MCF 10A (cell line): ENCODE measurements at places on chromosomes 3 and 15. TPM values are rescaled to one million over a fixed set of nuclear protein-coding genes. Genes with fewer than 3 reads are reported as not detected.

DNA sequence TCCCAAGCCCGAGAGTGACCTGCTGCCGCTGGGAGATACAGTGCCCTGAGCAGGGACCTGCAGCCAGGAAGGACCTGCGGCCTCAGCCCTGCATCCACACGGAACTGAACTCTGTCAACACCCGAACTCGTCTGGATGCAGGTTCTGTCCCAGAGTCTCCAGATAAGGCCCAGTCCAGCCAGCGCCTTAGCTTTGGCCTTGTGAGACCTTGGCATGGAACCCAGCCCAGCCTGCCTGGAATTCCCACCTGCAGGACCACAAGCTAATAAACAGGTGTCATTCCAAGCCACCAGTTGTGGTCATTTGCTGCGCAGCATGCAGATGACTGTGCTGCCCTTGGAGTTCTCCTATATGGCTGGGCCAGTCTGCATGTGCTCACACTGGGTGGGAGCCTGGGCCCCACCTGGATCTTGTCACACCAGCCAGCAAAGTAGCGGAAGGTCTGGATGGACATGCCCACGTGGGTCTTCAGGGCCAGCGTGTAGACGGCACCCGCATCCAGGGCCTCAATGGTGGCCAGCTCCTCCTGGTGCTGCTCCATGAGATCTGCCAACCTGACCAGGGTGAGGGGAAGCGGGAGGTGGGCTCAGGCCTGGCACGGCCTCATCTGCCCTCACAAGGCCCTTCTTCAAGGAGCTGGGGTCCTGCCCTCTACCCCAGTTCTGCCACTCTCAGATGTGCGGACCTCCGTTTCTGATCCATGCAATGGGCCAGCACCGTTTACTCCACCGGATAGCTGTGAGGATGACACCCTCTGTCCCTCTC lies 47.2 kb upstream of the SLC41A3 start:
- no peak overlapping the region for H3K4me3 ChIP-seq
- peaks cover 11% of the 10 kb centered on the region for H3K4me1 ChIP-seq
- H3K27ac ChIP-seq, result no peak overlapping the region
- peaks cover 22% of the 10 kb centered on the region for H3K27me3 ChIP-seq
- no peaks in the 10 kb centered on the region for H3K36me3 ChIP-seq

Gene HPS3
- 7.7 and 11.1 TPM in 2 replicates for total RNA-seq

GRCh38 chr15:36608180-36608579 lies 28.8 kb downstream of the CDIN1 start:
- no peaks in the 10 kb centered on the region for H3K27me3 ChIP-seq
- H3K4me3 ChIP-seq, result no peak overlapping the region
- no peaks in the 10 kb centered on the region for H3K36me3 ChIP-seq
- DNase-seq, result no peak
- no peaks in the 10 kb centered on the region for H3K4me1 ChIP-seq

DNA sequence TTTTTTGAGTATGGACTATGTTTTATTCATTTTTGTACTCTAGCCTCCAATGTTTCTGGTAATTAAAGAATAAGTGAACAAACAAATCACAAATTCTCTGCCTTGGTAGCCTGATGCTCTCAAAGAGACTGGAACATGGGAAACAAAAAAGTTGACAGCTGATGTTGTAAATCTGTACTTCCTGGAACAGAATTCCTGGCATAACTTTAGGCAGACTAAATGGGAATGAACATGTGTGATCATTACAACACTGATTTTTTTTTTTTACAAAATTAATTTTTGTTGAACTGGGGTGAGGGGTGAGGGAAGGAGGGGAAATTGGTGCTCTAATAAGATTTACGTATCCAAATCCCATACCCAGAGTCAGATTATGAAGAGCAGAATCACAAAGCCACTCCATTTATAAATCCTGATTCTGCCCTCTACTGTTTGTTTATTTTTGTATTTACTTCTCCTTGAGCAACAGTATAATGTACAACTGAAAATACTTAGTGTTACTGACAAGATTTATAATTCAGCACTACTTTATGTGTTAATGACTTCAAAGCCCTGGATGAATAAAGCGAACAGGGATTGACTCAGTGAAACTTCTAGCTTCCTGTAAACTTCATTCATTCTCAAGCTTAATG lies 165.0 kb downstream of the FRMD5 start:
- no peaks in the 10 kb centered on the region for H3K27me3 ChIP-seq
- H3K4me1 ChIP-seq, result peaks cover 20% of the 10 kb centered on the region
- no peak overlapping the region for H3K27ac ChIP-seq
- no peaks in the 10 kb centered on the region for H3K36me3 ChIP-seq

- no peak for DNase-seq
- H3K27me3 ChIP-seq, result no peaks in the 10 kb centered on the region
- H3K4me3 ChIP-seq, result no peak overlapping the region
- no peaks in the 10 kb centered on the region for H3K36me3 ChIP-seq
- H3K4me1 ChIP-seq, result peaks cover 5% of the 10 kb centered on the region
Observed at GRCh38 chr3:106261915-106262683, 393.3 kb upstream of the CBLB start.

DNA sequence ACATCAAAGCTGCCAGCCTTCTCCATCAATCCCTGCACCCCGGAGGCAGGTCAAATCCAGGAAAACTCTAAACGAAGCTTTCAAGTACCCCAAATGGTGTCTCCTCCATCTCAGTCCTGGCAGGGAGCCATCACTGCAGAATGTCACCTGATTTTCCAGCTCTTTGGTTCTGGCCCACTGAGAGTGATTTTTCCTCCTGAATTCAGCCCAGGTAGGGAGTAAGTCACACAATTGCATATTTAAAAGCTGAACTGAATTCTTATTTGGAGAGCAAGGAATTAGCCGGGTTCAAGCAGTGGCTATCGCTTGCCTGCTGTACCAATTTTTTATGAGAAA lies 5.3 kb downstream of the RFTN1 start:
- DNase-seq, result no peak
- H3K36me3 ChIP-seq, result no peaks in the 10 kb centered on the region
- H3K4me1 ChIP-seq, result no peaks in the 10 kb centered on the region

DNA sequence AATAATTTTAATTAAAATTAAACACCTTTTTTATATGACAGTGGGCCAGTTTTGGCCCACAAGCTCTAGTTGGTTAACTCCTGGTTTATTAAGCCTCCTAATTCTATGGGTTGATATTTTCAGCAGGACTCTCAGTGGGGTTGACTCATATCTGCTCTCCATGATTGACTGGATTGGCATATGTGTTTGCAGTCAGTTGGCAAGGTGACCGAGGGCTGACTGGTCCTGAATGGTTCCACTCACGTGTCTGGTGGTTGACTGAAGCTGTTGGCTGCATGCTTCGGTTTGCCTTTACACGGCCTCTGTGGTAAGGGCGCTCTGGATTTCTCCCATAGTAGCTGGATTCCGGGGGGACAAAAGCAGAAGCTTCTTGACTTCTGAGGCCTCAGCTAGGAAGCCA lies 65.3 kb upstream of the ZNF280D start:
- H3K4me1 ChIP-seq, result peaks cover 11% of the 10 kb centered on the region
- H3K27ac ChIP-seq, result no peak overlapping the region
- no peaks in the 10 kb centered on the region for H3K36me3 ChIP-seq
- no peaks in the 10 kb centered on the region for H3K27me3 ChIP-seq

DNA sequence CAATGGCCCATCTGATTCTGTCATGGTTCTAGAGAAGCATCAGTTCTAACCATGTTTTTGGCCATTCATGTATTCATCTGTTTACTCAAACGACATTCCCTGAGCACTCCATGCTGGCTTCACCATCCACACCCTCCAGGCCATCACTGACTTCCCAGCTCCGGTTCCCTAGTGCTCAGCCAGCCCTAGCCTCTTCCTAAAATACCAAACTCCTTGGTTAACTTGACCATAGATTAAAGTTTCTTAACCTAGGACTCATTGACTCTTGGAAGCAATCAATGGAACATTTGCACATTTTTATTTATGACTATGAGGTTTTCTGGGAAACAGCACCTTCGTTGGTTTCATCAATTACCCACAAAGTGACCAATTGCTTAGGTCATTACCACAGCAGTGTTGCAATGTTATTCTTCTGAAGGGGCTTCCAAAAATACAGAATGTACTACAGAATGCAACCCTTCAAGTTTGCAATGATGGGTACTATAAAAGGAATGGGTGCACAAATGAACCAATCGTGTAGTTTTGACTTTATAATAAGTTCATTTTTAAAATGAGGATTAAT lies 27.2 kb upstream of the SLC25A36 start:
- no peak overlapping the region for H3K4me3 ChIP-seq
- H3K27ac ChIP-seq, result no peak overlapping the region
- no peaks in the 10 kb centered on the region for H3K4me1 ChIP-seq
- H3K27me3 ChIP-seq, result peaks cover 30% of the 10 kb centered on the region
- DNase-seq, result no peak
- H3K36me3 ChIP-seq, result no peaks in the 10 kb centered on the region

Gene EFCAB12
- total RNA-seq, result 0.22 TPM in 1 of 2 replicates, not detected in the other

- H3K4me1 ChIP-seq, result peaks cover 24% of the 10 kb centered on the region
- no peaks in the 10 kb centered on the region for H3K36me3 ChIP-seq
- peak overlapping the region; percentile 70 for H3K27ac ChIP-seq
- no peak for DNase-seq
Observed at GRCh38 chr3:42013691-42014457, 52.0 kb upstream of the ULK4 start.

Gene DZIP1L
- 6.2 and 11.3 TPM in 2 replicates for total RNA-seq

DNA sequence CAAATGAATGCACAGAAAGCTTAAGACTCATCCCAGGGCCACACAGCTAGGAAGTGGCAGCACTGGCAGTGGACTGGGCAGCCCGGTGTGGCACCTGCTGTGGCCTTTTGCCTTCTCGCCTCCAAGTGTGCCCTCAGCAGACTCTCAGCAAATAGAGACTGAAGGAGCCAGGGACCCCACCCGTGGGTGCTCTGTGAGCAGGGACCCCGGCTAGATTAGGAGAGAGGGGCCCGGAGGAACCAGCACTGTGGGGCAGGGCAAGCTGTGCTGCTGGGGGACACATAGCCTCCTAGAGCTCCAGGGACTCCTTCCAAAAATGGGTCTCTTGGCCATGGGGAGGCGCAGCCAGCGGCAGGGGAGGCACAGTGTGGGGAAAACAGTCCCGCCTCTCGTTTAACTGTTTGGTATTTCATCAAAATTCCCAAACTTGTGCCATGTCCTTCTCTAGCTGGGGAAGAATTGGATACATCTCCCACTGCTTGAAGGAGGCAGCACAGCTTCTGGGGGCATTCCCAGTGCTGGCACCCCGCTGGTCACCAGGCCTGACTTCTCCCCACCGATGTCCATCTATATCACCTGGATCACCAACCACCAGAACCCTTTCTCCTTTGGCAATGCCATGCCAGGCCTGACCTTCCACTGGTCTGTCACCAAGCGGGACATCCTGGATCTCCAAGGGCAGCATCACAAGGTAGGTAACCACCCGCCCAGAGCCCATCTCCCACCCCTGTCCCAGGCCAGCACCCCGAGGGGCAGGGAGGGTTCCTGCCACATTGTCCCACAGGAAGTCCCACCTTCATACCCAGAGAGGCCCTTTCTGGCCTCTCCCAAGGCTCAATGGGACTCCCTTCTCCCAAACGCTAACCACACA lies 12.0 kb upstream of the TXNRD3 start:
- no peaks in the 10 kb centered on the region for H3K36me3 ChIP-seq
- no peak overlapping the region for H3K27ac ChIP-seq
- no peak for DNase-seq

DNA sequence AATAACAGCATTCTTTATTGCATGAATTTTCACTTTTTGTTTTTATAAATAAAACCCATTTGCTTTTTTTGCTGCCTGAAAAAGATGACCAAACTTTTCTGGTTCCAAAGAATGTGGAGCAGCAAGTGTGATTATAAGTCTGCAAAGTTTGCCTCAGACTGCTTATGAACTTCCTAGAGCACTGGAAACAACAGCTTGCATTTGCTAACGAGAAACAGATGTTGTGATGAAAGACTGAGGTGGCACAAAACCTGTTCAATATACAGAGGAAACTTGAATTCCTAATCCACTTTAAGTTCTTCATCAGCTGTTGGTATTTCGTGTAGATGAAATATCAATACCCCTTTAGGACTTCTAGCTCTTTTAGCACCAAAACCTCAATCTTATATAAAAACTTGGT lies 9.3 kb downstream of the ZPLD1 start:
- H3K27ac ChIP-seq, result no peak overlapping the region
- no peak overlapping the region for H3K4me3 ChIP-seq
- H3K36me3 ChIP-seq, result no peaks in the 10 kb centered on the region
- peaks cover 8% of the 10 kb centered on the region for H3K4me1 ChIP-seq
- DNase-seq, result no peak

Gene PIF1
- total RNA-seq, result 8.1 and 13.4 TPM in 2 replicates

- DNase-seq, result no peak
- H3K4me3 ChIP-seq, result no peak overlapping the region
- no peaks in the 10 kb centered on the region for H3K4me1 ChIP-seq
- H3K36me3 ChIP-seq, result no peaks in the 10 kb centered on the region
- no peak overlapping the region for H3K27ac ChIP-seq
Observed at GRCh38 chr3:168707900-168708299, 612.2 kb upstream of the GOLIM4 start.

DNA sequence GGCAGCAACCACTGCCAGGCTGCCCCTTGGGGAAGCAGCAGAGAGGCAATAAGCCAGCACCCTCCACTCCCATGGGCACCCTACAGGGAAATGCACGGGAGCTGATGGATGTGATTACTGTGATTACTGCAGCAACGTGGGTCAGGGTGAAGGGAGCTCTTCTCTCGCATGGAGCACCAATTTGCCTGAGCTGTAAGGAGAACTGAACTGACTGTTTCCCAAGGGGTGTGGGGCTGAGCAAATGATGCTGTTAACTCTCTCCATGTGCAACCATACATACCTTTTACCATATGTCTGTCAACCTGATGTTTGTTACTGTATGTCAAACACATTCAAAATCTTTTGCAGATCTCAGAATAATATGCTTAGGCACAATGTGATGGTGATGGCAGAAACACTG lies 680.6 kb downstream of the SQOR start:
- no peak for DNase-seq
- H3K27me3 ChIP-seq, result no peaks in the 10 kb centered on the region
- no peak overlapping the region for H3K4me3 ChIP-seq
- H3K36me3 ChIP-seq, result no peaks in the 10 kb centered on the region

GRCh38 chr3:190086191-190086590 lies 34.5 kb downstream of the P3H2 start:
- H3K36me3 ChIP-seq, result peaks cover 5% of the 10 kb centered on the region
- H3K27ac ChIP-seq, result no peak overlapping the region
- no peak overlapping the region for H3K4me3 ChIP-seq

Gene RBP2
- total RNA-seq, result not detected in 2 replicates

GRCh38 chr3:78791753-78792152 lies 976.0 kb downstream of the ROBO1 start:
- no peak overlapping the region for H3K4me3 ChIP-seq
- H3K27ac ChIP-seq, result no peak overlapping the region
- no peaks in the 10 kb centered on the region for H3K27me3 ChIP-seq
- no peak for DNase-seq
- no peaks in the 10 kb centered on the region for H3K36me3 ChIP-seq
- H3K4me1 ChIP-seq, result peaks cover 5% of the 10 kb centered on the region

- no peak overlapping the region for H3K4me3 ChIP-seq
- H3K4me1 ChIP-seq, result peaks cover 9% of the 10 kb centered on the region
Observed at GRCh38 chr15:99717161-99718009, 15.9 kb downstream of the LYSMD4 start.
